MV-4-11 (cell line): ENCODE measurements at places on chromosomes 7 and 10.

GRCh38 chr10:104380336-104380735 is 26.7 kb downstream of the CFAP58 start:
- no peak for DNase-seq

DNA sequence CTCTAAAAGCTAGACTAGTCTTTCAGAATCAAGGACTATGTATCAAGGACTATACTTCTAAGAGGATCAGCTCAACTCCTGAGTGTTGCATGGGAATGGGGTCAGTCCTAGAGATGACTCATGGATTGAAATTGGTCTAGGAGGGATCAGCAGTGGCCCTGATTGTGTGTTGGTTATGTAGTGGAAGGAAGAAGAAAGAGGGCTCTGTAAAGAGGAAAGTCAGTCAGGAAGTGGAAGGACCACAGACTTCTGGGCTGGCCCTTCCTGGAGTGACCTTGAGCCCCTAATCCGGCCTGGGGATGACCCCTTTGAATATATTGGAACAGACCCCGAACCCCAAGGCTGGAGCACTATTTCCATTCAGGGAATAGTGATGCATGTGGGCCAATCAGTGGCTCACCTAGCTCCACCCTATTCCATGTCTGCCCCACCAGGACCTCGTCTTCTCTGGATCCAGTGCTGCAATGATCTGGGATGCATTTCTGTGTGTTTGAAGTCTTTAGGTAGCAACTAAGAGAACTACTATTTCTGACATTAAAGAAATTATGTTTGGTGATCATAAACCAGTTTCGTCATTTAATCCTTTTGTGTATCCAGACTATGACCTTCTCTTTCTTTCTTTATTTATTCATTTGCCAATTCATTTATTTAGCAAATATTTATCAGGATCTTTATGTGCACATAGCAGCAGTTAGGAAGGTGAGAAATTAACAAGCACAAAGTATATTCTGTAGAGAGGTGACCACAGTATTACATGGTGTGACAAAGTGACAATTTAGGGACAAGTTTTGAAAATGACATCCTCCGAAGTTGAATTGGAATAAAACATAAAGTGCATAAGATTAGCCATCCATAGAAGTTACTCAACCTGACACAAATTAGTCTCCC is 48.6 kb upstream of the KIF5B start:
- DNase-seq: no peak

DNA sequence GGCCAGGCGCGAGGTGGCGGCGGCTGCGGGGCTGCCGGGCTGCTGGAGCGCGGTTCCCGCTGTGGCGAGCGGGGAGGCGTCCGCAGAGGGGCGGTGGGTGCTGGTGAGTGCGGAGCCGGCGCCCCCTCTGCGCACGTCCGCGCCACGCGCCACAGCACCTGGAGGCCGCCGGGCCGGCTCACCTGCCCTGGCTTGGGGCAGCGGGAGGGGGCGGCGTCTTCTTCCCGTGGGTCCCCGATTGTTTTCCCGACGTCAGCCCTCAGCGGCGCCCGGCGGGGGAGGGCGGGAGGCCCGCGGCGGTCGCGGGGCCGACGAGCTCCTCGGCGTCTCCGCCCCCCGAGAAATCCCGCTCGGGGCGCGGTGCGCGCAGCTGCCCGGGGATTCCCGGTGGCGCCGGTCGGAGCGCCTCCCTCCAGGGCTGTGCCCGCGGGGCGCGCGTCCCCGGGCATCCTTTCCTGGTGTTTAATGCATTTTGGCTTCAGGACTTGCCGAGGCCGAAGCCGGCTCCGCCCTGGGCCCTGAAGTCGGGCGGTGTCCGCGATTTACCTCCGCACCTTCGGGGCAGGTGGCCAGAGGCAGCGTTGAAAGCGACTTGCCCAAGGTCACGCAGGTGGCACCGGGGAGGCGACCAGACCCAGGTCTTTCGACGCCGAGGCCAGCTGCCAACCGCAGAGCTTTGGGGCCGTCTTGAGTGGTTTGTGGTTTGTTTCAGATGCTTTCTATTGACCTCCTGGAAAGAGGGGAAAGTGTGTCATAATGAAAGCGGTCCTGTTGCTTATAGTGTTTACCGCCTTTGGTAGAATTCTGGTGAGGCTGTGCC is 561 bp downstream of the PLEKHA1 start:
- DNase-seq: peak; percentile 71

GRCh38 chr7:20831451-20831850 is 44.8 kb upstream of the SP8 start:
- DNase-seq: no peak

- DNase-seq: no peak
Observed at GRCh38 chr7:75969182-75969581, 25.2 kb downstream of the TMEM120A start.
